Right forelimb (tissue), 1 donor: ENCODE measurements at places on chromosomes 2 and 18.

DNA sequence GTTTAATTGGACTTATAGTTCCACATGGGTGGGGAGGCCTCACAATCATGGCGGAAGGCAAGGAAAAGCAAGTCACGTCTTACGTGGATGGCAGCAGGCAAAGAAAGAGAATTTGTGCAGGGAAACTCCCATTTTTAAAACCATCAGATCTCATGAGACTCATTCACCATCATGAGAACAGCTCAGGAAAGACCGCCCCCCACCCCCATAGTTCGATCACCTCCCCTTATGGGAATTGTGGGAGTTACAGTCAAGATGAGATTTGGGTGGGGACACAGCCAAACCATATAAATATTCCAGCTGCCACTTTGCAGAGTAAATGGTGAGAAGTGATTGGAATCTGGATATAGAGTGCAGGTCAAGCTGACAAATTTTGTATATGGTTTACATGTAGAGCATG lies 187.4 kb downstream of the ARL4C start:
- no peak for DNase-seq

GRCh38 chr2:18560797-18561085 lies 288 bp upstream of the RDH14 start:
- DNase-seq: no peak

GRCh38 chr2:3563521-3563976 lies 5.4 kb upstream of the RNASEH1 start:
- DNase-seq: no peak

DNA sequence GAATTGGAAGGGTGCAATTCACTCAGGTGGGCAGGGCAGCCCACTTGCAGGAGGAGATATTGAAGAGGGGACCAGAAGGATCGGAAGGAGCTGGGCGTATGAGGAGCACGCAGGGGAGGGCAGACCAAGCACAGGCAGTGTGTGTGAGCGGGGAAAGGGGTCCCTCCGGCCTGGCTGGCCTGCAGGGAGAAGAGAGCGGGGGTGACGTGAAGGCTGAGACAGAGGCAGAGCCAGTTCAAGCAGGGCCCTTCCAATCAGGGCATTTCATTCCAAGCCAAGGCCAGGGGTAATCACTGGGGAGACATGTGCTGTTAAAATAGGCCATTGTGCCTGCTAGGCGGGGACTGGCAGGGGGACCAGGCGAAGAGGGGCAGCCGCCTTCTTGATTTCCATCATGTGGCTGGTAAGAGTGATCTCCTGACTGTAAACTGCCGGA lies 62.2 kb downstream of the ACKR3 start:
- peak; percentile 30 for DNase-seq

DNA sequence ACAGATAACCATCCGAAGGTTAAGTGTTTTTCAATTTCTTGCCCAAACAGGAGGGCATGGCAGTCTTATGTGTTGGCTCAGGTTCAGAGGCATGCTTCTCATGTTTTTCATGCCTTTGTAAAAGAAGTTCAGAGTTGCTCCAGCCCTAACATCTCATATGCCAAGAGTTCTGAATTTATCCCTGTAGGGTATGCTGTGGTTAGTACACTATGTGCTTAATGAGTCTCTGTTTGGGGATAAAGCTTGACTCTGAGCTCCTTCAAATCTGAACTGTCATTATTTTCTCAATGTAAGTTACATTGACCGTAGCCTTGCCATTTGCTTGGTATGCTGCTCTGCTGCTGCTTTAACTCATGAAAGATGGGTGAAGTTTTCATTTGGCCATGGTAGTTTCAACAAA lies 67.9 kb upstream of the PNPT1 start:
- no peak for DNase-seq

DNA sequence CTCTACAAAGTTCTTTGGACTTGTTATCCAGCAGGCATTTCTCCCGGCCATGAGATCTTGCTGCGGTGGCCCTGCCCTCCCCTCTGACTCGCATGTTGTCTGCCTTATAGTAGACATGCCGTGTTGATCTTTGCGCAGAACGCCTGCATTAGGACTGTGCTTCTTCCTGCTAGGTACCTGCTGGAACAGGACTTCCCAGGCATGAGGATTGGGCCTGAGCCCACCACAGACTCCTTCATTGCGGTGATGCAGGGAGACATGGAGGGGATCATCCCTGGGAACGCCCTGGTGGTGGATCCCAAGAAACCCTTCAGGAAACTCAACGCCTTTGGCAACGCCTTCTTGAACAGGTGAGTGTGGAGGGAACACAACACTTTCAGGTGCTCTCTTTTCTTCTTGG lies 10.1 kb downstream of the EHD3 start:
- DNase-seq: peak; percentile 15

GRCh38 chr18:62526098-62527025 lies 3.5 kb downstream of the ZCCHC2 start:
- DNase-seq: peak; percentile 86

DNA sequence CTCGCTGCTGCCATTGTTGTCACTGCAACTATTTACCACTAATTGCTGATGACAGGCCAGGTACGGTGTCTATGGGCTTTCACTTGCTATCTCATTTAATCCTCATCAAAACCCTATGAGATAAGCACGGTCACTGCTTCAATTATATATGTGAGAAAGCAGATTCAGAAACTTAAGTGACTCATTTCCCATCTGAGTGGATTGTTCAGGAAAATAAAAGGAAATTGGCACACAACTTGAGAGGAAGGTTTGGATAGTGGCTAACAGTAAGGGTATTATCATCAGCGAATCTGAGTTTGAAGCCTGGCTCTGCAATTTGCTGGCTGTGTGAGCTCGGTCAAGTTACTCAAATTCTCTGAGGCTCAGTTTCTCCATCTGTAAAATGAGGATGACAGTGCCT lies 196.0 kb downstream of the KCNS3 start:
- no peak for DNase-seq

GRCh38 chr2:158539176-158540005 lies 82.6 kb downstream of the PKP4 start:
- DNase-seq: no peak

- no peak for DNase-seq
Observed at GRCh38 chr2:85619617-85620016, 3.6 kb downstream of the USP39 start.
